ENCODE measurements at places on chromosomes 4 and X.

GRCh38 chrX:144335402-144335801 is 451.5 kb downstream of the UBE2NL start:
- DNase-seq: no peak

DNA sequence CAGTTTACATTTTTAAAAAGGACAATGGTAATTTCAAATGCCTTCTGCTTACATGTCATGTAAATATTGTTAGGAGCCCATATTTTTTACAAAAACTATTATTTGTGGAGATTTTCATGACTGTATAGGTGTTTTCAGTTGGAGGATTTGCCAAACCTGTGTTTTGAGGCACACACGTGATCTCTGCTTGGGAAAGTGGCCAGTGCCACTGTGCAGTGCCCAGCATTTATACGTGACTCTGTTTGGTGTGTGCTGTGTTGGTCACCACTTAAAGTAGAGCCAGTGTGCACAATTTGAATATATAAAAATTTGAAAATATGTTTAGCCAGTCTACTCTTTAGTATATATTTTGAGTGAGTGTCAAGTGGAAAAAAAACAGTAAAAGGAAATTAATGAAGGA is 26.8 kb upstream of the NAP1L5 start:
- DNase-seq: no peak

DNA sequence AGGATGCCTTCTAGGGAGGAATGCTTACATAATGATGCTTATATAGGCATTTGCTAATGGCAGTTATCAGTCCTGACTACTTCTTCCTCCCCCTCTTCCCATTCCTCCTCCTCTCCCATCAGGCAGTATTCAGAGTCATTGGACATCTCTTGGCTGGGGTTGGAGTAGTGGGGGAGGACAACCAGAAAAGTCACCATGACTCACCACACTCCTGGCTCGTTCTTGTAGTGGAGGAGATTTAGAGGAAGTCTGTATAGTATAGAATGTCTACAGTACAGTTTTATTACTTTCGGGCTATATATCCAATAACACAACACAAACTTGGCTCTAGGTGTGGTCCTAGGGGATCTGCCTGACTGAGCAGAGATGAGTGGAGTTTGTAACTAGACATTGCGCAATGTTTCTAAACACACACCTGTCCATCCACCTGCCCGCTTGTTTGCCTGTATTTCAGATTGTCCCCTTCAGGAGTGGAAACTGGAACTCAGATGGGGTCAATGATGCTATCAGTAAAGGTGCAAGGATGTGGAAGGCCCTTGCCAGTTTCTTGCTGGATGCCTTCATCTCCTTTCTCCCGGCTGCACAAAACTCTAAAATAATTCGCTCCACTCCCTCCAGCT is 27.9 kb upstream of the KIAA1210 start:
- no peak for DNase-seq

GRCh38 chrX:74493806-74494205 is 72.5 kb downstream of the SLC16A2 start:
- DNase-seq: no peak

DNA sequence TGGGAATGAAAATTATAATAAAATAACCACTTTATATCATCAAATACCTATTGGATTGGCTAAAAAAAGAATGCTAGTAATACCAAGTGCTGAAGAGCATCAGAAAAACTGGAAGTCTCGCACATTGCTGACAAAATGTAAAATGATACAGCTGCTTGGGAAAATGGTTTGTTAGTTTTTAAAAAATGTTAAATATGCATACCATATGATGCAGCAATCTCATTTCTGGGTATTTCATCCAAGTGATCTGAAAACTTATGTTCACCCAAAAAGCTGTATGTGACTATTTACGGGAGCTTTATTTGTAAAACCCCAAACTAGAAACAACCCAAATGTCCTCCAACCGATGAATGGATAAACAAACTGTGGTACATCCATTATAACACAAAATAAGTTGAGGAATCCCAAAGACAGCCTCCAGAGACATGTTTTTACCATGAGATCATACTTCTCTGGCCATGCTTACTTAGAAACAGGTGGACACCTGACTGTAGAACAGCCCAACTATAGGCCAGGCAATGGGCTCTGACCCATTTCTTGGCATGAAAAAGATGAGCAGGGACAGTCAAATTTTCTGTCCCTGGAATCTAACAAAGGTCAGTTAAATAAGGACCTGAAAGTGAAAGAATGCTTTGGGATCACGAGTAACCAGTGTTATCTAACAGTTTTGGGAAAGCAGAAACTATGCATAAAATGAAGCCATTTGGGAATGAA is 47.5 kb upstream of the FAM120C start:
- no peak for DNase-seq

DNA sequence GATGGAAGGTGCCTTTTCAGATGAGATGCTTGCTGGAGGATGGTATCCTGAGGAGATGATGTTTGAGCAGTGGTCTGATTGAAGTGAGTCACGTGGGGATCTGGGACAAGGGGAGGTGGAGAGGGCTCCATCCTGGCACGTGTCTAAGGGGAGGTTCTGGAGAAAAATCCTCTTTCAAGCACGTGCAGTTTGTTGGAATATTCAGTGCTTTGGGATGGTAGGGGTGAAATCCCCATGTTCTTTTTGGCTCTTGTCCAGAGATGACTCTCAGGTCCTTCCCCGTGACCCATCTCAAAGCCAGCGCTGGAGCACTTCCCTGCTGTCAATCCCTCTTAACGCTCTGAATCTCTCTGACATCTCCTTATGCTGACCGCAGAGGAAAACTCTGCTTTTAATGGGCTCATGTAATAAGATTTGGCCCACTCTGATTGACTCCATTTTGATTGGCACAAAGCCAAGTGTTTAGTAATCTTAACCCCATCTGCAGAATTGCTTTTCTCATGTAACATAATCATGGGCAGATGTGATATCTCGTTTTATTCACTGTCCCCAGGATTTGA is 10.8 kb upstream of the KLKB1 start:
- no peak for DNase-seq

DNA sequence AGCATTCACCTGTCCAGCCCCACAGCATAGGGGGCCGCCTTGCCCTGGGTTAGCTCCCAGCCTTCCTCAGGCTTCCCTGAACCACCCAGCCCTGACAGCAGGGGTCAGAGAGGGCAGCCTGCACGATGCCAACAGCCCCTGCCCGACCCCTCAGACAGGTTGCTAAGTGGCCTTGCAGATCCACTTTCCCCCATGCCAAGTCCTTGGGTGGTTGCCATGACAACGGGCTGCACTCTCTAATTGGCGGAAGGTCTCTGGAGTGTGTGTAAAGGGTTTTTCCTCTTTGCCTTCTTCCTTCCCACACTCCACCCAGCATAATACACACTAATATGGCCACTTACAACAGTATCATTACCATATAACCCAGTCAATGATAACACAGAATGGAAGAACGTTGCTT is 99.6 kb upstream of the AFAP1 start:
- no peak for DNase-seq

GRCh38 chr4:65340382-65341109 is 329.7 kb downstream of the EPHA5 start:
- DNase-seq: no peak

DNA sequence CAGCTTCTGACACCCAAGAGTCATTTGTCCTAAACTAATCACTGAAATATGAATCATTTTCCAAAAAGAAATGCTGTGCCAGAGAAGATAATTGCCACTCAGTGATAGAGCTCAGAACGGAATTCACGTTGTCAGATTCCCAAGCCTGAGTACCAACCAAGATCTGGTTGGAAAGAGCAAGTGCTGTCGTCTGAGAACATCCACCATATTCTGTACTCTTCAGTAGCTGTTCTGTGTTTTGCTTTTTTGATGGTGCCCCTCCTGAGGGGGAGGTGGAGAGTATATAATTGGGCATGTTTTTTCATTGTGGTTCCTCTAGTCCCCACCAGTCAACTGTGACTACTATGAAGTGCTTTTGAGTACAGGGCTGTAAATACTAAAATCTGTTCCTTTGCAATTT is 13.2 kb downstream of the RUFY3 start:
- DNase-seq: no peak

DNA sequence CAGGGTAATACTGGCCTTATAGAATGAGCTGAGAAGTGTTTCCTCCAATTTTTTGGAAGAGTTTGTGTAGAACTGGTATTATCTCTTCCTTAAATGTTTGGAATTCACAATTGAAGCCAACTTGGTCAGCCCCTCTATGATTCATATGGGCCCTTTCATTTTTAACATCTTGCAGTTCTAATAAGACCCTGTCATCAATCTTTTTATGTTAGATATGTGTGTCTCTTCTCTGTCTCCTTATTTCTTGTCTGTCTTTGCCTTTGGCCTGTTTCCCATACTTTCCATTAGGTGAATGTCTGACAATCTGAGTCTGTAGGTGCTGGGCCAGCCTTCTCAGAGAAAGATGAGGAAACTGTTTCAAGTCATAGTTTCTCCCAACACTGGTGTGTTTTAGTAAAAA is 88.7 kb downstream of the SLC16A2 start:
- no peak for DNase-seq

- DNase-seq: no peak
These were observed 175.1 kb upstream of the KIT start for GRCh38 chr4:54482529-54483200.

GRCh38 chrX:110588853-110589252 is 206.8 kb downstream of the CHRDL1 start:
- no peak for DNase-seq

- no peak for DNase-seq
These were observed 48.2 kb downstream of the EVC2 start for GRCh38 chr4:5660185-5660584.

DNA sequence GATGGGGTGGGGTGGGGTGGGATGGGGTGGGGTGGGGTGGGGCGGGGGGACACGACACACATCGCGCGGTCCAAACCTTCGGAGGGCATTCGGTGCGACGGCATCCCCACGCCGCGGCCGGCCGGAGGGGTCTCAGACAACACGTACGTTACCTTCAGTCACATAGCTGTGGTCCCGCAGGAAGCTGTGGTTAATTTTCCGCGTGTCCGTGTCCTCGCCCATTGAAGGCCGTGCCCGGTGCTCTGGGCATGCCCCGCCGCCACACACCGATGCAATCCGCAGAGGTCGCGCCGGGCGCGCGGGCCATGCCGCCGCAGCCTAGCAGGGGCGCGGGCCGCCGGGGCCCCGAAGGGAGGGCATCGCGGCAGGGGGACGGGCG is 417 bp downstream of the PPP2R2C start:
- no peak for DNase-seq

GRCh38 chr4:145014365-145014764 is 83.6 kb downstream of the ANAPC10 start:
- no peak for DNase-seq

GRCh38 chrX:120269373-120270035 is 18.9 kb downstream of the ZBTB33 start:
- no peak for DNase-seq

DNA sequence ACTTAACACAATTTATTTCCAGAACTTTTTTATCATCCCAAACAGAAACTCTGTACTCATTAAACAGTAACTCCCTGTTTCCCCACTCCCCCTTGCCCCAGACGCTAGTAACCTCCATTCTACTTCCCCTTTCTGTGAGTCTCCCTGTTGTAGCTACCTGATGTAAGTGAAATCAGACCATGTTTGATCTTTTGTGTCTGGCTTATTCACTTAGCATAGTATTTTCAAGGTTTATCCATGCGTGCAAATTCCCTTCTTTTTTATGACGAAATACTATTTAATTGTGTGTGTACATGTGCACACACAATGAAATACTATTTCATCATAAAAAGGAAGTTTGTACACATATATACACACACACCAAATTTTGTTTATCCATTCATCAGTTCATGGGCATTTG is 5.2 kb downstream of the PKD2 start:
- DNase-seq: no peak

DNA sequence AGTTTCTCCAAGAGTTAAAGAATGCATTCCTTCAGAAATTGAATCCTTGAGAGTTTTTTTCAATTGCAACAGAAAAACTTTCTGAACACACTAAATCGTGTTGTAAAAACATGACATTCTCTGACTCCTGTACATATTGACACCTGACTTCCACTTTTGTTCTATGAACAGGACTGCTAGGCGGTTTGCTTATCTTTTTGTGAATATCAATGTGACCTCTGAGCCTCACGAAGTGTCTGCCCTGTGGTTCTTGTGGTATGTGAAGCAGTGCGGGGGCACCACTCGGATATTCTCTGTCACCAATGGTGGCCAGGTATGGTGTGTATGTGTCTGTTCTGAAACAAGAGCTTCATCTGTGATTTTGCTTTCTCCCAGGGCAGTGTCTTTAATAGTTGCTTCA is 71.9 kb downstream of the MAOA start:
- DNase-seq: no peak

DNA sequence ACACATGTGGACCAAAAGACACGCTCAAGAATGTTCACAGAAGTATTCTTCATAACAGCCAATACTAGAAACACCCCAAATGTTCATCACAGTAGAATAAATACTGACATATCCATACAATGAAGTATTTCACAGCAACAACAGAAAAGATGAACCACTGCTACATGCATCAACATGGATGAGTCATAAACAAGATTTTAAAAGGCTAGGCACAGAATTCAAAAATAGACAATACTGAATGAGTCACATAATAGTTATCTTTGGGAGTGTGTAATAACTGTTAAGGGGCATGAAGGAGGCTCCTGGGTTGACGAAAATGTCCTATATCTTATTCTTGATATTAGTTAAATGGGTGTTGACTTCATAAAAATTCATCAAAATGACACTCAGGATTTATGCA is 43.5 kb downstream of the CLOCK start:
- DNase-seq: no peak

DNA sequence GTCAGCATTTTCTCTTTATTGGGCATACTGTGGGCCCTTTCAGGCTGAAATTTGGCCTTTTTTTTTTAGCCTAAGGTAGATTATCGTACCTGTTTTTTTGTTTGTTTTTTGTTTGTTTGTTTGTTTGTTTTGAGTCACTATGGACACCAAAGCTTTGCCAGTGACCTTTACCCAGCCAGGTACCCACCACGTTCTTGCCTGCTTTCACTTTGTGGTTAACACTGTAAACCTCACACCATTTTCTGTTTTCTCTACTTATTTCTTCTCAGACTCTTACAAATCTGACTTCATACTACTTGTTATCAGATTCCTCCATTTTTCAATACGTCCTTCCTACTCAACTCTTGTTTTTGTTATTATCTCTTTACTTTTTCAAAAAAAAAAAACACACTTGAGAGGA is 81.5 kb downstream of the ZNF674 start:
- DNase-seq: no peak

DNA sequence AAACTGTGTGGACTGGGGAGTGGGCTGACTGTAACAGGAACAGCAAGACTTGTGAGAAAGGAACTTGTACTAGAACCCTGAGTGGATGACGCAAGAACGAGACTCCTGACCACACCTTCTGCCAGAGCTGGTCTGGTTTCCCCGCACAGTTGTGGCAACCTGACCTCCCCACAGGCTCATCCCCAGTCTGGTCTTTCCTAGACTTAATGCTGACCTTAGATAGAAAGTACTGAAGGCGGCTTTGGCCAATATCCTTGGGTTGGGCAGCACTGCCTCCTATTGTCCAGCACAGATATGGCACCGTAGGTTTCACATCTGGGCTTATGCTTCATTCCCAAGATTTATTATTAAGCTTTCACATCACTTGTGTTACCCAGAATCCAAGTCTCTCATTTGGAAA is 137.8 kb upstream of the FRG1 start:
- no peak for DNase-seq
